ENCODE measurements at places on chromosomes 2 and 18. TPM values are rescaled to one million over a fixed set of nuclear protein-coding genes. Genes with fewer than 3 reads are reported as not detected.

The ABHD1 gene
- not detected for total RNA-seq

GRCh38 chr2:28507796-28508764, 12.2 kb downstream of the PLB1 start:
- H3K36me3 ChIP-seq = no peaks in the 10 kb centered on the region
- no peak overlapping the region for H3K27ac ChIP-seq
- no peak overlapping the region for H3K4me3 ChIP-seq
- no peaks in the 10 kb centered on the region for H3K27me3 ChIP-seq

DNA sequence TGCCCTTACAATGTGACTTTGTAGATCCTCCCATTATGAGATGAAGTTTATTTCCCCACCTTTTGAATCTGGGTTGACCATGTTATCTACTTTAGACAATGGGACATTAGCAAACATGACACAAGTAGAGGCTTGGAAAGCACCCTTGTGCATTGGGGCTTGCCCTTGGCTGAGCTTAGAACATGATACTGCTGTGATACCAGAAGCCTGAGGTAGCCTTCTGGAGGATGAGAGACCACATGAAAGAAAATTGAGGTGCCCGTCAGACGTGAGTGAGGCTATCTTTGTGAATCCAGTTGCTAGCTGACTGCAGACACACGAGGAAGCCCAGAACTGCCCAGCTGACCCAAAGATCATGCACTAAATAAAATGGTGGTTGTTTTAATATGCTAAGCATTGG, 341.2 kb downstream of the CYP26B1 start:
- H3K27ac ChIP-seq = no peak overlapping the region
- H3K4me3 ChIP-seq = no peak overlapping the region
- peaks cover 3% of the 10 kb centered on the region for H3K4me1 ChIP-seq
- no peaks in the 10 kb centered on the region for H3K27me3 ChIP-seq
- no peaks in the 10 kb centered on the region for H3K36me3 ChIP-seq

The RUFY4 gene
- total RNA-seq = not detected

DNA sequence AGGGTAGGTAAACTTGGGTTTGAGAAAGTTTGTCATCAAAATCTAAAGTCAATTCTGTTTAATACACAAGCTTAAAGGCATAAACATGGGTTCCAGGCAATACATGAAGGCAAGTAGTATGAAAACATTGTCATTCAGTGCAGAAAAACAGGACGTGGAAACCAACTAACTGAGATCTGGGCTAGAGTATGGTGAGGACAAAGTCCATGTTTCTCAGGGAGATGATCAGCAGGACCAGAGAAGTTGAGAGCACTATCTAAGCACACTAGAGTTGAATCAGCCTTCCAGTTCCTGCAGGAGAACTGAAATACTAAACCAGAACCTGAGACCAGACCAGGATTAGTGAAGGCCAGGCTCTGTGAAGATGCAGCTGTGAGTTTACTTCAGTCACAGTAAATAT, 302.8 kb upstream of the CRIM1 start:
- H3K27me3 ChIP-seq = no peaks in the 10 kb centered on the region
- no peaks in the 10 kb centered on the region for H3K4me1 ChIP-seq
- no peak overlapping the region for H3K27ac ChIP-seq
- no peaks in the 10 kb centered on the region for H3K36me3 ChIP-seq
- no peak overlapping the region for H3K4me3 ChIP-seq

DNA sequence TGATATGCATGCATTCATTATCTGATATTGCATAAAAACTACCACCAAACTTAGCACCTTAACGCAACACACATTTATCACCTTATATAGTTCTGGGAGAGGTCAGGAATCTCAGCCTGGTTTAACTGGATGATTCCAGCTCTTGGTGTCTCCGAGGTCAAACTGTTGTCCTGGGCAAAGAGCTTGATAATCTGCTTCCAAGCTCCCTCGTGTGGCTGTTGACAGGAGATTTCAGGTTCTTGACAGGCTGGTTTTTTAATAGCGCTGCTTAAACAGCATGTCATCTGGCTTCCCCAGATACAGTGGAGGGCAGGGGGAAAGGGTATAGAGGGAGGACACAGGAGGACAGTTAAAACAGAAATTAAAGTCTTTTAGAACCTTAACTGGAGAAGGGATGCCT, 785.0 kb downstream of the CNTNAP5 start:
- no peak for DNase-seq
- H3K27ac ChIP-seq = no peak overlapping the region
- H3K4me1 ChIP-seq = no peaks in the 10 kb centered on the region
- no peak overlapping the region for H3K4me3 ChIP-seq

The PMAIP1 gene
- not detected for total RNA-seq

GRCh38 chr18:24427484-24427883, 1.0 kb downstream of the IMPACT start:
- no peak for DNase-seq
- peak overlapping the region; percentile 96 for H3K4me3 ChIP-seq
- no peaks in the 10 kb centered on the region for H3K27me3 ChIP-seq
- no peak overlapping the region for H3K27ac ChIP-seq
- H3K36me3 ChIP-seq = no peaks in the 10 kb centered on the region

DNA sequence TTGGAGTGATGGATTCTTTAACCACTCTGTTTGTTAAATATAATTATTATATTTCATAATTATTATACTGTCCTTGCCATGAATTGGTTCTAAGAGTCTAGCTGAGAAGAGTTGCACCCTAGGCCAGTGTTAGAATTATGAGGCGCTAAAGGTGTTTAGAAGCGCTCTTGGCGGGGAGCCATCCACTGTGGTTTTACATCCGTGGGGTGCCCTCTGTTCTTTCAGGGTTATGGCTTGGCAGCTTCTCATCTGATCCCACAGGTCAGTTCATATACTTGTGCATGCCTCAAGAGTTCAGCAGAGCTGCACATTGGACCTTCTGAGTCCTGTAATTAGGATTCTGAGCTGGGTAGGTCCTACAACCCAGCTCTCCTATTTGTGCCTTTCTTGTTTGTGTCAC, 9.1 kb downstream of the ASAP2 start:
- no peaks in the 10 kb centered on the region for H3K27me3 ChIP-seq
- no peaks in the 10 kb centered on the region for H3K36me3 ChIP-seq
- H3K27ac ChIP-seq = no peak overlapping the region
- H3K4me3 ChIP-seq = no peak overlapping the region
- DNase-seq = no peak

DNA sequence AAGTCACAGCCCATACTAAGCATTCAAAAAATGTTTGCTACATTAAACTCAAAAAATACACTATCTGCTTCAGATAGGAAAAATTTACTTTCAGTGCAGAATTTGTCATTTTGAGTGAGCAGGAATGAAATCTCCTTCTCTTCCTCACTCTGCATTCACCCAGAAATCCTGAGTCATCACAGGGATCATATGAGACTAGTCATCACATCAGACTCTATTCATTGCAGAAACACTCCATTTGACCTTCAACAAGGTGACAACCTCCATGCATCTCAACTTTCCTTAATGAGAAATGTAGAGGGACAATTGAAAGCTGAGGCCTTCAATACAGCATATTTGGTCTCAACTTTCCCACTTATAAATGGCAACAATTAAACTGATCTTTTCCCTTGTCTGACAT, 130.4 kb upstream of the CYP26B1 start:
- no peak for DNase-seq
- no peaks in the 10 kb centered on the region for H3K27me3 ChIP-seq
- no peak overlapping the region for H3K4me3 ChIP-seq
- H3K27ac ChIP-seq = no peak overlapping the region
- no peaks in the 10 kb centered on the region for H3K4me1 ChIP-seq
- no peaks in the 10 kb centered on the region for H3K36me3 ChIP-seq

GRCh38 chr18:55000529-55000928, 41.3 kb upstream of the CCDC68 start:
- no peaks in the 10 kb centered on the region for H3K36me3 ChIP-seq
- H3K27ac ChIP-seq = no peak overlapping the region
- H3K4me1 ChIP-seq = no peaks in the 10 kb centered on the region
- no peak overlapping the region for H3K4me3 ChIP-seq
- no peaks in the 10 kb centered on the region for H3K27me3 ChIP-seq
- DNase-seq = no peak

- H3K36me3 ChIP-seq = no peaks in the 10 kb centered on the region
- no peaks in the 10 kb centered on the region for H3K27me3 ChIP-seq
- H3K27ac ChIP-seq = no peak overlapping the region
- no peaks in the 10 kb centered on the region for H3K4me1 ChIP-seq
These were observed 11.7 kb downstream of the CAPN14 start for GRCh38 chr2:31205613-31206012.

The CLEC4F gene
- total RNA-seq = not detected

The B4GALT6 gene
- 0.32 TPM for total RNA-seq

DNA sequence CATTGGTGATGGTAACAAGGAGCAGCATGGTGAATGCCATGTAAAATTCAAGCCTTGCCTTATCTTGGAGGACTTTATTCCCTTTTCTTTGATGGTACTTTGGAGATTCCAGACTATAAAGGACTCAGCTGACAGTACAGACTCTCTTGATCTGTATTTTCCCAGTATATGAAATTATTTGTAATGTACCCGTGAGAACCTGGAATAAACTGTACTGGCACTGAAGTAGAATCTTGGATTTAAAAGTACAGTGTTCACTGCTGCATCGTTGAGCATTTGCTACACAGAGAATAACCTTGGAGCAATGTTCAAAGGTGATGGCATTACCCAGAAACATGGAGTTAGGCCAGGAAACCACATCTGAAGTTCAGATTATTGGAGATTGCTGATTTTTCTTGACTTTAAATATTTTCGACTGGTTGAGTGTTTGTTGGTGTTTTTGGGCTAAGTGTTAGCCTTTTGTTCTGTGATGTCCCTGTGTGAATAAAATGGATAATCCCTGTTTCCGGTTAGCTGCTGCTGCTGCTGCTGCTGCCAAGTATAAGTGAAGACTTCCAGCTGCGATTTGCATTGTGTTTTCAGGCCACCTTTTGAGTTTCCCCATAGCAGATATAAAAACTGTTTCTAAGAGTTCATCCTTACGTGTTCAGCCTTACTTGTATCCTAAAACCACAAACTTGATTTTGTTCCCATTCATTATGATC, 122.0 kb downstream of the SPTBN1 start:
- no peak for DNase-seq
- H3K36me3 ChIP-seq = no peaks in the 10 kb centered on the region
- no peak overlapping the region for H3K4me3 ChIP-seq
- peaks cover 4% of the 10 kb centered on the region for H3K4me1 ChIP-seq
- H3K27ac ChIP-seq = no peak overlapping the region

The EGR4 gene
- total RNA-seq = not detected

The BUB1 gene
- not detected for total RNA-seq

The TMEM37 gene
- 2.3 TPM for total RNA-seq

DNA sequence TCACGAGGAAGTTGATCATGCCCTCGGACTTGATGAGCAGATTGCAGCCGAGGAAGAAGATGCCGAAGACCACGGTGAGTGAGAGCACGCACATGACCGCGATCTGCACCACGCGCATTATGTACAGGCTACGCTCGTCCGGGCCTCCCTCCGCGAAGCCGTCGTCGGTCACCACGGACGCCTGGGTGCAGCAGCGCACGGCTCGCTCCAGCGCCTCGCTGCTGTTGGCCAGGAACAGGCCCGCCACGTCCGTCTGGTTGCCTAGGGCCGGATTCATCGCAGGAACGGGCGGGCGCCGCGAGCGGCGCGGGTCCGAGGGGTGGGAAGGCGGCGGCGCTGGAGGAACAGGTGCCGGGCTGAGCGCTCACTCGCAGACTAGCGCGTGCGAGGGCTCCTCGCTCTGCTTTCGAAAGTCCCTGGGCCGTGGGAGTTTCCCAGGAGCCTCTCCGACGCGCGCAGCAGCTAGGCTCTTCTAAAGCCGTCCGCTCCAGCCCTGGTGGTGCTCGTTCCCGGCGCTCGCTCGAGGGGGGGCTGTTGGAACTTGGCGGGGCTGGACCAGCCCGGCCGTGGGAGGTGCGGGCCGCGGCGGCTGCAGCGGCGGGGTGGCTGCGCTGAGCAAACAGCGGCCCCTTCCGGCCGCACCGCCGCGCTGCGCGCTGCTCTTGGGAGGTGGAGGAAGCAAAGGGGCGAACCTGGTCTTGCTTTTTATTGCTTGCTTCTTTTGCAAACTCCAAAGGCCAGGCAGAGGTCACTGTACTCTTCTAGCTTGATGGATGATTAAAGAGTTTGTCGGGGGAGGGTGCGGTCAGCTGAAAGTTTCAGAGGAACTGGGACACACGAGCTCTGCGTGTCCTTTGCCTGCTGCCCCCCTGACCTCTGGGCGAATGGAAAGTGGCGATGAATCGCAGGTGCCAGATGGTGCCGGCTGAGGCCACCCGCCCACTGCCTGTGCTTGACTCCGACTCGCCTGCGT, at the start of gene RPRM:
TSS of gene RPRM (minus strand) at position 474 of the 973 bp plus-strand sequence. CDS start at position 277, 197 bp downstream.
- DNase-seq = no peak
- H3K4me1 ChIP-seq = peaks cover 4% of the 10 kb centered on the region
- H3K27ac ChIP-seq = no peak within 1 kb of the TSS
- no peaks in the 10 kb centered on the region for H3K27me3 ChIP-seq

GRCh38 chr2:19863303-19864041, 38.3 kb downstream of the TTC32 start:
- H3K27ac ChIP-seq = peak overlapping the region; percentile 91
- H3K36me3 ChIP-seq = no peaks in the 10 kb centered on the region
- DNase-seq = no peak
- no peak overlapping the region for H3K4me3 ChIP-seq

GRCh38 chr2:172416447-172417058, 10.8 kb upstream of the ITGA6 start:
- no peaks in the 10 kb centered on the region for H3K27me3 ChIP-seq
- no peak overlapping the region for H3K27ac ChIP-seq
- H3K36me3 ChIP-seq = no peaks in the 10 kb centered on the region
- no peak for DNase-seq

The SERPINB10 gene
- total RNA-seq = not detected

The NCKAP5 gene
- 0.75 TPM for total RNA-seq

GRCh38 chr2:32825291-32825712, 121.5 kb upstream of the LTBP1 start:
- H3K36me3 ChIP-seq = no peaks in the 10 kb centered on the region
- H3K4me3 ChIP-seq = no peak overlapping the region
- no peak overlapping the region for H3K27ac ChIP-seq
- H3K4me1 ChIP-seq = peaks cover 4% of the 10 kb centered on the region
- no peaks in the 10 kb centered on the region for H3K27me3 ChIP-seq
- DNase-seq = no peak

The GIGYF2 gene
- total RNA-seq = 27.5 TPM

The PSD4 gene
- 11.2 TPM for total RNA-seq

GRCh38 chr2:138182937-138183312, 218.7 kb downstream of the HNMT start:
- no peak overlapping the region for H3K27ac ChIP-seq
- DNase-seq = no peak
- H3K36me3 ChIP-seq = no peaks in the 10 kb centered on the region
- H3K4me1 ChIP-seq = no peaks in the 10 kb centered on the region
- no peak overlapping the region for H3K4me3 ChIP-seq

The DTNA gene
- 7.3 TPM for total RNA-seq

- H3K36me3 ChIP-seq = no peaks in the 10 kb centered on the region
- H3K4me1 ChIP-seq = peaks cover 3% of the 10 kb centered on the region
- H3K27me3 ChIP-seq = no peaks in the 10 kb centered on the region
- no peak overlapping the region for H3K27ac ChIP-seq
- H3K4me3 ChIP-seq = no peak overlapping the region
These were observed 59.9 kb upstream of the POU3F3 start for GRCh38 chr2:104793966-104794365.

- no peak for DNase-seq
- no peaks in the 10 kb centered on the region for H3K36me3 ChIP-seq
- peak overlapping the region; percentile 81 for H3K4me3 ChIP-seq
- no peaks in the 10 kb centered on the region for H3K27me3 ChIP-seq
- no peak overlapping the region for H3K27ac ChIP-seq
These were observed 3.0 kb downstream of the FZD7 start for GRCh38 chr2:202036601-202037037.
